ENCODE measurements at places on chromosomes 7 and 10.

- DNase-seq = no peak
Observed at GRCh38 chr7:132272763-132273371, 303.4 kb downstream of the PLXNA4 start.

GRCh38 chr7:42494736-42495135 lies 257.7 kb upstream of the GLI3 start:
- no peak for DNase-seq

DNA sequence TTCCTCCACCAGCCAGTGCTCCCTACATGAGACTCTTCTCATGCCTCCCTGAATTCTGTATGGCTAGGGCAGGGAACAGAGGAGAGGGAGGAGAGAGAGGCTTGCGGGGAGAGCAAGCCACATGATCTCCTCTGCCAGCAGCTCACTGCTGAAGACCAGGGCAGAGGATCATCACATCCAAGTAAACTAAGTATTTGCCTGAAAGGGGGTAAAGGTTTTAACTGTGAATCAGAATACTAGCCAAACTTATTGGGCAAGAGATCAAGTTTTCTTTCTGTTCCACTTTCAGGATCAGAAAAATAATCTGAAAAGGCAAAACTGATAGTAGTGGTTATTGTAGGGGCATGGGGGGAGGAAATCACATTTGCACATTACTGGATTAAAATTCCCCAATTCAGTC lies 17.8 kb upstream of the ERCC6 start:
- no peak for DNase-seq

- DNase-seq = no peak
Observed at GRCh38 chr10:98555021-98555619, 108.4 kb upstream of the HPS1 start.

- DNase-seq = peak; percentile 96
Observed at GRCh38 chr10:102713814-102714620, at the start of gene ARL3. ARL3 (minus strand) TSS chr10:102714397; CDS start chr10:102714275, 122 bp downstream.

DNA sequence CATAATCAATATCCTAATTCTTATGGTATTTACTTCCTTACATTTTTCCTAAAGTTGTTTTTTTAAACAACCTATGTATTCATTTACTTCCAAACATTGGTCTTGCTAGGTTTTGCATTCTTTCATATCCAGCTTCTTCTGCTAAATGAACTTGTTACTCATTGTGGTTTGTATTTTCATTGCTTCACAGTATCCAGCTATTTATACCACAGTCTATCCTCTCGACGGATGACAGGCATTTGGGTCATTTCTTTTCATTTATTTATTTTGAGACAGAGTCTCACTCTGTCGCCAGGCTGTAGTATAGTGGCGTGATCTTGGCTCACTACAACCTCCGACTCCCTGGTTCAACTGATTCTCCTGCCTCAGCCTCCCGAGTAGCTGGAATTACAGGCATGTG lies 66.8 kb downstream of the CCDC6 start:
- no peak for DNase-seq

GRCh38 chr7:24290004-24290641 lies 6.1 kb downstream of the NPY start:
- DNase-seq = peak; percentile 41

DNA sequence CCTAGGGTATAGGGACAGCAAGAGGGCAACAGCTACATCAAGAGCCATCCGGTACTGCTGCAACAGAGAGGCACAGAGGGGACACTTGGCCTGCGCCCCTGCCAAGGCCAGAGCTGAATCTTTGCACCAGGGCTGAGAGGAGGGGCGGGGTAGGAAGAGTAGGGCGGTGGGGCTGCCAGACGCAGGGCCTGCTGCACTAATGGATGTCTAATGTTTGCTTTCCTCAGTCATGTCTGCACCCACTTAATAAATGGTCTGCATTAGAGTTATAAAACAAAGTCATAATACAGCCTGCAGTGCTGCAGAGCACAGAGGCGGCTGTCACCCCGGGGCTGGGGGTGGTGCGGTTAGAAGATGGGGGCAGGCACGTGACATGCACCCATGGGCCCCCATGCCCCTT lies 42.2 kb upstream of the SLC29A3 start:
- no peak for DNase-seq

DNA sequence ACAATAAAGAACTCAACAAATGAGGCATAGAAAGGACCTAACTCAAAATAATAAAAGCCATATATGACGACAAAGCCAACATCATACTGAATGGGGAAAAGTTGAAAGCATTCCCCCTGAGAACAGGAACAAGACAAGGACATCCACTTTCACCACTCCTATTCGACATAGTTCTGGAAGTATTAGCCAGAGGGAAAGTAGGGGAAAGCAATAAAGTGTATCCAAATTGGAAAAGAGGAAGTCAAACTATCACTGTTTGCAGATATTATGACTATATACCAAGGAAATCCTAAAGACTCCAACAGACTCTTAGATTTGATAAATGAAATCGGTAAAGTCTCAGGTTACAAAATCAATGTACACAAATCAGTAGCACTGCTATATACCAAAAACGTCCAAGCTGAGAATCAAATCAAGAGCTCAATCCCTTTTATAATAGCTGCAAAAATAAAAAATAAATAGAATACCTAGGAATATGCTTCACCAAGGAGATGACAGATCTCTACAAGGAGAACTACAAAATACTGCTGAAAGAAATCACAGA lies 4.8 kb downstream of the ANXA7 start:
- no peak for DNase-seq

- DNase-seq = no peak
Observed at GRCh38 chr10:31836569-31837406, 91.8 kb downstream of the ARHGAP12 start.

DNA sequence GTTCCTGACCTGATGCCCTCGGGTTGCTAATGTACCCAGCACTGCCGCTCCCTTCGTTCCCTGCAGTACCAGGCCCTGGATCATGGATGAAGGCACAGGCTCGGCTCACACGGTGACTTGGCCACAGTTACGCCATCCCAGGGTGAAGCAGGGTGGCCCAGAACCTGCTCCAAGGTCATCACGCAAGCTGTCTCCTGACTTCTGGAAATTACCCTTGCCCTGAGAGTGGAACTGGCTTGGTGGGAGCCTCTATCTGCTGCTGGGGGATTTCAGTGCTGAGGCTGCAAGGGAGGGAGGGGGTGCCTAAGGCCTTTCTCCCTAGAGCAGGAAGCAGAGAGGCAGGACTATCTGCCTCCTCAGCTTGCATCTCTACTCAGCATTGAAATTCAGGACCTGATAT lies 36.6 kb downstream of the FIGNL1 start:
- DNase-seq = no peak

GRCh38 chr7:116526897-116527296 lies 2.1 kb downstream of the CAV1 start:
- DNase-seq = no peak

GRCh38 chr7:130491841-130492522 lies at the start of gene MEST:
MEST (plus strand) TSS chr7:130492085; CDS start chr7:130492314, 229 bp downstream.
- DNase-seq = no peak

GRCh38 chr10:33664070-33664469 lies 329.6 kb upstream of the NRP1 start:
- no peak for DNase-seq

GRCh38 chr7:77687747-77688144 lies 8.5 kb upstream of the RSBN1L start:
- DNase-seq = no peak

DNA sequence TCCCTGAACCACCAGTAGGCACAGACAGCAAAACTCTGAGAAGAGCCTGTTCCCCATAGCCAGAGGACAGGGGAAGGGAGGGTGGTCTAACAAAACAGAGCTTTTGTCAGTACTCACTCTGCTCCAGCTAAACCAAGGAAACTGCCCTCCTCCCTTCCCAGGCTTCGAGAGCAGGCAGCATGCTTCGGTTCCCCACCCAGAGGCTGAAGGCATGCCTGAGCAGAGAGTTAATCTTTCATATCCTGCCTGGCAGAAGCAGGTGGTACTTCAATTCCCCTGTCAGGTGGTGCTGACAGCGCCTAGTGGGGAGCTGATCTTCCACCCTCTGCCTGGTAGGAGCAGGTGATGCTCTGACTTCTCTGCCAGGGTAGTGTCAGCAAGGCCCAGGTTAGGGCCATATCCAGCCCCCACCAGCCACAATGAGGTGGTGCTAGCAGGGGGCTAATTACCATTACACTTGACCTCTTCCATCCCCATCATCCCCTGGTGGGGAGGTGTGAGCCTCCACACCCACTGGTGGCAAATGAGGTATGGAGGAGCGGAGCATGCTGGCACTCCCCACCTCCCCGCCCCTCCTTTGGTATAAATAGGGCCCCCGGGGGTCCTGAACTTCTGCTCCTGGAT lies 35.1 kb downstream of the SDK1 start:
- no peak for DNase-seq

DNA sequence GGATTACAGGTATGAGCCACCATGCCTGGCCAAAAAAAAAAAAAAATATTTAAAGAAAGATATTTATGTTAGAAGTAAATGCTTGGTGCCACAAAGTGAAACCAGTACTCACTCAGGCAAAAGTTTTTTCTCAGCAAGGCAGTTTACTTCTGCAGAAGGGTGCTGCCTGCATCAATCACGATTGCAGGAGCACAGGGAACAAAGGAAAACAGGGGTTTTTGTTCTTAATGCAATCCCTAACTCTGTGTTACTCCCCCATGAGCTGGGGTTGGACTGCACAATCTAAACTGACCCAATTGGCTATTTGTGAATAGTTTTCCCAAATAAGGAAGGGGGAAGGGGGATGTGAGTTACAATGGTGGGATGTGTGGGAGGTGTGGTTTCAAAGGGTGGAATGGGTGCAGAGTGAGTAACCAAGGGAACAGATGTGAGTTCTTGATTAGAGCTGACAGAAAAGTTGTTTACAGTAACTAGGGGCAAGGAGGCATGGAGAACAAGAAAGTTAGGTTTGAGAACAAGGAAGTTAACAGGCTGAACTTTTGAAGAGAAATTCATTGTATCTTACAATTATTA lies 255.4 kb downstream of the TYW1 start:
- DNase-seq = no peak

- no peak for DNase-seq
Observed at GRCh38 chr7:17560516-17560915, 262.1 kb downstream of the AHR start.

DNA sequence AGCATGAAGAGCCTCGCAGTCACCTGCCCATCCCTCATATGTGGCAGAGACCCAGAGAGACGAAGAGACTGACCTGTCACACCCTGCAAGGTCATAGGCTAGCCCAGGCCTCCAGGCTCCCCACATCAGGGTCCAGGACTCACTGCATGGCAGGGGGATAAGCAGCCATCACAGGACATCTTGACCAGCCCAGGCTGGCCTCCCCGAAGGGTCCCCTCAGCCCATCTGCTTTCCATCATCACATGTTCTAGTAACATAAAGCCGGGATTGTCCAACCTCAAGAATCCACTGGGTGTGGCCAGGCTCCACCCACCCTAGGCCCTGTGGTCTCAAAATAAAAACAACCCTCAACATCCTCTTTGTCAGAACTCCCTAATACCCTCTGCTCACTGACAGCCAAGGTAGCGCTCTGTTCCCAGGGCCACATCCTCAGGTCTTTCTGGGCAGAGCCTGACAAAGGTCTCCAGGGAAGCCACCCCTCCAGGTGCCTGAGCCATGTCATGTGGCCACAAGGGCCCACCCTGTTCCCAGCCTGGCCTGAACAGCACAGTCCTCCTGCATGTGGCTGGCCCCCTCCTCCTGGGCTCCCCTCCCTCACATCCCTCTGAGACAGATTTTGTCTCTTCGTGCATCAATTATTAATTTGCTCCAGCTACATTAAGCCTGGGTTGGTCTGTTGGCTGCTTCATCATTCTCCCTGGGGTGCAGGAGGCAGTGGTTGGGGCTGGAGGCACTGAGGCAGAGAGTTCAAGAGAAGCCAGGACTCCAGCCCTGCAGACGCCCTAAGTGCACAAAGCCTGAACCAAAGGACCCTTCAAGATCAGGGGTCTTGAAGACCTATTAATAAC lies 131.8 kb upstream of the UNC5B start:
- no peak for DNase-seq

DNA sequence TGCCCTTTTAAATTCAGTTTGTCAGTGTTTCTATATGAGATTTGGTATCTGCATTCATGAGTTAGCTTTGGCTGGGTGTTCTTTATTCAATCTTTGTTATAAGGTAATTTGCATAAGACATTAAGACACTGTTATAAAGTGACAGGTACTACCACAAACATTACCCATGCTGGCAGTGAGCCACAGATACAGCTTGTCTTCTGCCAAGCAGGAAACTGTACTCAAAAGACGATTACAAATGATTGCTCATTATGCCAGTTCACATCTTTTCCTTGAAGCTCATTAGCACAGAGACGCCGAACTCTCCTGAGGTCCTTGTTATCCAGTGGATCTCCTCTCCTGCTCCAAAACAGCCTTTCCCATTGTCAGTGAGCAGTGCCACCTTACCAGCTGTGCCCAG lies 30.4 kb downstream of the AMPH start:
- no peak for DNase-seq

DNA sequence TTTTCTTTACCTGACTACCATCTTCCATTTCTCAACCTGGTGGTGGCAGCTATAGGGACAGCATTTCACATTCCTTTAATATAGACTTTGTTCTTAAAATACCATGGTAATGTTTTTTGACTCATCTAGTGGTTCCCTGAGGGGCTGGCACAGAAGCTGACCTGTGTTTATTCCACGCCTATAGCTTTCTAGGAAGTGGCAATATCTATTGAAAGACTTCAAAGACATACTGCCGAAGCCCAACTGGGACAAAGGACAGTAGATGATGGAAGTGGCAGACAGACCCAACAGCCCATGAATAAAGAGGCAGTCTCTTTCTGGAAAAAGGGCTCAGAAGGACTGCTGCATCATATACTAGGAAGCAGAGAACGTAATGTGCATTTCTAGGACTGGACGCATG lies 11.2 kb downstream of the SUN3 start:
- DNase-seq = no peak

GRCh38 chr10:104065748-104066147 lies 19.9 kb downstream of the COL17A1 start:
- no peak for DNase-seq

- no peak for DNase-seq
Observed at GRCh38 chr10:95181726-95182125, 12.3 kb upstream of the ACSM6 start.

DNA sequence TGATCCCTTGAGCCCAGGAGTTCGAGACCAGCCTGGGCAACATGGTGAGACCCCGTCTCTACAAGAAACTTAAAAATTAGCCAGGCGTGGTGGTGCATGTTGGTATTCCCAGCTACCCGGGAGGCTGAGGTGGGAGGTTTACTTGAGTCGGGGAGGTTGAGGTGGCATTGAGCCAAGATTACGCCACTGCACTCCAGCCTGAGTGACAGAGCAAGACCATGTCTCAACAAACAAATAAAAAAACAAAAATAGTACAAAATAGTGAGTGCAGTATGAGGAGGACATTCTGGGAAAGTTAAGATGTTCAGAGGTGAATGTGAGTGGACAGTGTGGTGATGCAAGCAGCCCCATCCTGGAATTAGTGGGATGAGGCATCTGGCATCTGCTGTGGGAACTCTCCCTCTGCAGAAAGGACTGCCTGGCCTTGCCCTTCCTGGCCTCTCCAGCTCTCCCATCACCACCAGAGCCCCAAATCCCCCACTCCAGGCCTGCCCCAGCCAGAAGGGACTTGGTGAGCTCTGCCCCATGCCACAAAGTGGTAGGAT lies 96.6 kb upstream of the PARD3 start:
- DNase-seq = no peak

DNA sequence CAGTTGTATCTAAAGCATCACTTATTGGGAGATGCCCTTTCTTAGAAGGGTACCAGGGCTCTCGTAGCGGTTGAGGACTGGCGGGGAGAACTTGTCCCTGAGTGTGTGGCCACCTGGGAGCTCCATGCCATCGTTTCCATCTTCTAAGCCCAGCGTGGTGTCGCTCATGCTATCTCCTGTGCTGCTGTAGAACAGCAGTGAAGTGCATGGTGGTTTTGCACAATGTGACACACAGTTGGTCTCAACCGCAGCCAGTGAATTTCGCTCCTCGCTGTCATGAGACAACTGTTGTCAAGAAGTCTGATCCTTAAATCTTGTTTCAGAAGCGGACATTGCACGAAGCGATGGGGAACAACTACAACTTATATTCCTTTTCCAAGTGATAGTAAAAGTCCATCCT lies 283.4 kb downstream of the GRID1 start:
- DNase-seq = no peak
